ENCODE measurements at places on chromosomes 2 and 18. TPM values are rescaled to one million over a fixed set of nuclear protein-coding genes. Genes with fewer than 3 reads are reported as not detected.

The MAP2 gene
- total RNA-seq = 0.97 TPM

DNA sequence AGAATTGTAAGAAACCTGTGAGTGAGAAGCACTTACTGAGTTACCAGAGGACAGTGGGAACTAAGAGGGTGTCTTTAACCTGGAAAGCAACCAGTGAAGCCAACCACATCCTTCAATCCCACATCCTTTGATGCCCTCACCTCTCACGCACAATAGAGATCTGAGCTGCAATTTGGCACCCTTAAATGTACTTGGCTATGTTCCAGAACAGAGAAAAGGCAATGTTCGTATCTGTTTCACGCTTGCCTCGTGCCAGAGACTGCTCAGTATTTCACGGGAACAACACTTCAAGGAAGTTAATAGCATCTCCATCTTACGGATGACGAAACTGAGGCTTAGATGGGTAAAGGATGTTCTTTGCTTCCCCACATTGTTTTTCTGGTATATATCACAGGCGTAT, 167.4 kb downstream of the DPP10 start:
- no peaks in the 10 kb centered on the region for H3K36me3 ChIP-seq
- no peaks in the 10 kb centered on the region for H3K27me3 ChIP-seq
- H3K4me1 ChIP-seq = no peaks in the 10 kb centered on the region
- no peak overlapping the region for H3K4me3 ChIP-seq

GRCh38 chr2:222976521-222977061, 75.4 kb upstream of the KCNE4 start:
- H3K4me3 ChIP-seq = no peak overlapping the region
- no peak overlapping the region for H3K27ac ChIP-seq
- no peaks in the 10 kb centered on the region for H3K36me3 ChIP-seq
- DNase-seq = no peak
- H3K4me1 ChIP-seq = no peaks in the 10 kb centered on the region

- no peak for DNase-seq
- H3K36me3 ChIP-seq = no peaks in the 10 kb centered on the region
- H3K4me3 ChIP-seq = no peak overlapping the region
- H3K27me3 ChIP-seq = no peaks in the 10 kb centered on the region
These were observed 117.3 kb downstream of the CTIF start for GRCh38 chr18:48656176-48656575.

DNA sequence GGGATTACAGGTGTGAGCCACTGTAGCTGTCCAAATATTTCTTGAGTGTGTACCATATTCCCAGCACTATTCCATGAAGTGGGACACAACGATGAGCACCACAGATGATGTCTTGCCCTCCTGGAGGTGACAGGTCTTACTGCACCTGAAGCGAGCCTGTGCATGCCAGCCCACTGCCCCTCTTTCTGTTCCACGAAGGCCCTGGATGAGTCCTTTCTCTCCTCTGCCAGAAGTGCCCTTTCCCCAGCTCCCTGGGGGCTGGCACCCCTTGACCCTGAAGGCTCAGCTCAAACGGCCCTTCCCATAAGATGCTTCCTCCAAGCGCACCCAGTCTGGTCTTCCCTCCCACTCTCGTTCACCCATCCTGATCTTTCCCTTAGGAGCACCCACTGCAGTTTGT, 5.5 kb downstream of the ATP6V1B1 start:
- no peaks in the 10 kb centered on the region for H3K36me3 ChIP-seq
- DNase-seq = no peak

The MYO1B gene
- total RNA-seq = 24.4 TPM

The FIGLA gene
- not detected for total RNA-seq

GRCh38 chr2:69311024-69311416, 76.0 kb downstream of the GFPT1 start:
- DNase-seq = no peak
- peaks cover 15% of the 10 kb centered on the region for H3K27me3 ChIP-seq
- peaks cover 13% of the 10 kb centered on the region for H3K4me1 ChIP-seq
- no peak overlapping the region for H3K4me3 ChIP-seq
- H3K36me3 ChIP-seq = no peaks in the 10 kb centered on the region

All from activated T-cell treated with anti-CD3 and anti-CD28 coated beads, Interleukin-2, amount 50 U/mL, for 72 hours (primary cell).